ENCODE measurements at places on chromosomes 2 and 18.

- no peak for DNase-seq
Observed at GRCh38 chr2:203585516-203585915, 50.4 kb upstream of the RAPH1 start.

- no peak for DNase-seq
Observed at GRCh38 chr18:12005538-12006487, 24.5 kb downstream of the IMPA2 start.

DNA sequence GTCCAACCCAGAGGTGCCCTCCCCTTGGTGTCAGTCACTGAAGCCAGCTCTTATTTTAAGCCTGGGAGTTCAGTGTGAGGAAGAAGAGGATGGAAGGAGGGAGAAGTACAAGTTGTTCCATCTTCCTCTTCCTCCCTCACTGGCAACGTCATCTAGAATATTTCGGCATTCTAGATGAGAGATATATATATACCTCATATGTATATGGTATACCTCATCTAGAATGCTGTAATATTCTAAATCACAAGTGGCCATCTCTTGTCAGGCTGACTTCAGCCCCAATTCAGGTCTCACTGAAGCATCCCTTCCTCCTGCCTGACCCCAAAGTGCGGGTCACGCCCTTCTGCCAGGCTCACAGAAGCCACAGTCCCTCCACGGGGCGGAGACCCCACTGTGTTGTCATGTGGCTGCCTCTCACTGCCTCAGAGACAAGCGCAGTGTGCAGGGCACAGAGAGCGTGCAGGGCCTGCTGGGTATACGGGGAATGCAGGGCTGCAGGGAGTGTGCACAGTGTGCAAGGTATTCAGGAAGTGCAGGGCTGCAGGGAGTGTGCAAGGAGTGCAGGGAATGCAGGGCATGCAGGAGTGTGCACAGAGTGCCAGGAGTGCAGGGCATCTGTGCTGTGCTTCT, 32.8 kb upstream of the B3GNT7 start:
- DNase-seq: no peak

DNA sequence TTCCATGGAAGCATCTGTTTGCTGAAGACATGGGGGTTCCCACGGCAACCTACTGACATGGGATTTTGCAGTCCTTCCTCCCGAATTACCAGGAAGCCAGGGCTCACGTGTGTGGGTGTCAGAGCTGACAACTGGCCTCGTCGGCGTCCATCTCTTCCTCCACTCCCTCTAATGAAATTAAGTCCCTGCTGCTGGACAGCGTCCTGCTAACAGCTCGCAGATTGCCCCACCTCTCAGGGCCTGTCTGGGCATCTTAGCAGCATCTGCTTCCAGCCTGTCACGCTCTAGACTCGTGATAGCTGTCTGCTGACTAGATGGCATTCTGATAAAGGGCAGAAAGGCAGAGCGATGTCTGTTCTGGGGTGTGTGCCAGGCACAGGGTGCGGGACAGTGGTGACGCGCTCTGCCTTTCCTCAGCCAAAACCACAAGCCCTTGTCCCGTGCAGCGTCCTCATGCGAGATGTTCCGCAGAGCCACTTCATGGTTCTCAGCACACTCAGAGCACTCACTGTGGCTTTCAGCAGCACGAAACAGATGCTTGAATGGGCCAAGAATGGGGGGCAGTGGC, 161.1 kb downstream of the ARL4C start:
- peak; percentile 54 for DNase-seq

- DNase-seq: no peak
Observed at GRCh38 chr2:225276207-225276606, 123.3 kb upstream of the NYAP2 start.

GRCh38 chr2:120669121-120669952, 66.3 kb upstream of the GLI2 start:
- DNase-seq: no peak

Data from amniotic stem cell (primary cell).